ENCODE measurements at places on chromosomes 4 and X.

GRCh38 chrX:14591976-14592375 lies 62.6 kb downstream of the GLRA2 start:
- DNase-seq: no peak

- DNase-seq: no peak
These were observed 14.1 kb upstream of the CXCL13 start for GRCh38 chr4:77591532-77591931.

GRCh38 chr4:169231647-169232262 lies 39.0 kb downstream of the SH3RF1 start:
- DNase-seq: no peak

- no peak for DNase-seq
These were observed 16.5 kb upstream of the PIM2 start for GRCh38 chrX:48935301-48935670.

DNA sequence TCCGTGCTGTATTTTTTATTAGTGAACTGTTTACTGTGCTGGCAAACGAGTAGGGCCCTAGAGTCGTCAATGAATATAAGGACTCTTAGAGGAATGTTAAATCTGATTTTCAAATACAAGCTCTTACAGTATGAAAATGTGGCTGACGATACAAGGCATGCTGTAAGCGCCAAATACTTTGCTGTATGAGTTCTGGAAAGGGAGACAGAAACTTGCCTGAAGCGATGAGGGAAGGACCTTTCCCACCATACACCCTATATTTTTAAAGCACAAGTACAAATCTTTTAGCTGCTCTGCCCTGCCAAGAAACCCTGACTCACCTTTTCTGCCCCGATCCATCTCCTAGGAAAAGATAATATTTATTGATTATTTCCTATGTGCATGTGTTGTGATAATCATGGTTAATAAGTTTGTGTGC lies 15.7 kb upstream of the RUFY3 start:
- no peak for DNase-seq

DNA sequence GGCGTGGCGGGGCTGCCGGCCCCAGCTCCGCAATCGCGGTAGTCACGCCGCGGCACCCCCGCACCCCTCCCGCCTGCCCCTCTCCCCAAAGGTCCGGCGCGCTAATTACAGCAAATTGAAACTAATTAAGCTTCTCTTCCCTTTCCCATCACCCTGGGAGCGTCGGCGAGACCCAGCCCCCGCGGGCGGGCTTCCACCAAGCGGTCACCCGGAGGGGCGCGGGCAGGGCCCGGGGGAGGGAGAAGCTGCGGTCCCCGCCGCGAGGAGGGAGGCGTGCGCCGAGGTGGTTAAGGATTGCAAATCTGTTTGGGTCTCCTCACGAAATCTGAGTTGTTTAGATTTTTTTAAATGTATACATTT lies 13.1 kb downstream of the ARX start:
- no peak for DNase-seq

DNA sequence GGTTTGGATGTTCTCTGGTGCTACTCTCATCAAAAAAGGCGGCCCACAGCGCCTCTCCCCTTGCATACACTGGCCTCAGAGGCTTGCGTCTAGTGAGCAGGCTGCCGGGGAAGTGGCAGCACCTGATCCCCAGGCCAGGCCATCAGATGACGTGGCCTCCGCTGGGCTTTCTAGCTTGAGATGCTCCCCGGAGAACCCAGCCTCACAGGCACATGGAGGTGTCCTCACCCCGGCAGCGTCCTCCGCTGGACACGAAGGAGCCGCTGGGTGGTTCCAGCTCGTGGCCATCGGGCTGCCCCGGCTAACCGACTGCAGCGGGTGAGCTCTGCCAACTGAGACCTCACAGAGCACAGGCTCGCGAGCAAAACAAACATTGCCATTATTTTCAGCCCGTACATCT lies 12.8 kb downstream of the IRAK1 start:
- no peak for DNase-seq

DNA sequence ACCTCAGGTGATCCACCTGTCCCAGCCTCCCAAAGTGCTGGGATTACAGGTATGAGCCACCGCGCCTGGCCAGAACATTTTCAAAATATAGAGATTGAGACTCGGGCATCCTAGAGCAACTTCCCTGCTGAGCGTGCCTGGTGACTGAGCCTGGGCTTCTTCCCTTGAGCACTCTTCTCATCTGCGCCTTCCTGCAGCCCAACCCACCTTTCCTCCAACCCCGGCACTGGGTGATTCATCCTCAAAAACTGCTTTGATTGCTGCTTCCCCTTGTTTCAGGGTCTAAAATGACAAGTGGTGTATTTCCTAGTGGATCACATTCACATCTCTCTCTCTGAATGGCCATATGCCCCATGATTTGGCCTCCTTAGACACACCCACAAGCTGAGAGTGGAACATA lies 37.8 kb downstream of the PHKA2 start:
- no peak for DNase-seq

DNA sequence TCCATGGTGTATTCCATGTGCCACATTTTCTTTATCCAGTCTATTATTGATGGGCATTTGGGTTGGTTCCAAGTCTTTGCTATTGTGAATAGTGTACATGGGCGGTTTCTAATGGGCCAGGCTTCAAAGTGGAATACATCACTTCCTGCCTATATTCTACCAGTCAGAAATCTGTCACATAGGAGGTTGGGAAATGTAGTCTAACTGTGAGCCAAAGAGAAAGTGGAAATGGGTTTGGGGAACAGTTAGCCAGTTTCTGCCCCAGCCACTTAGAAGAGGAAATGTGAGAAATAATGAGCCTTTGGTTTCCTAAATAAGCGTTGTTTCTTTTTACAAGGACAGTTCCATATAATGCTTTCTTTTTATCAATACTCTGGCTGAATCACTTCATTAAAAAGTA lies 85.1 kb upstream of the AP1S2 start:
- no peak for DNase-seq

- DNase-seq: no peak
These were observed 23.5 kb upstream of the TMEM165 start for GRCh38 chr4:55372259-55372658.

GRCh38 chr4:153347117-153347516 lies 2.6 kb downstream of the MND1 start:
- DNase-seq: no peak

GRCh38 chr4:189974056-189974455 lies 33.4 kb downstream of the FRG1 start:
- no peak for DNase-seq

GRCh38 chrX:136325377-136325776 lies 24.6 kb downstream of the ADGRG4 start:
- DNase-seq: no peak

DNA sequence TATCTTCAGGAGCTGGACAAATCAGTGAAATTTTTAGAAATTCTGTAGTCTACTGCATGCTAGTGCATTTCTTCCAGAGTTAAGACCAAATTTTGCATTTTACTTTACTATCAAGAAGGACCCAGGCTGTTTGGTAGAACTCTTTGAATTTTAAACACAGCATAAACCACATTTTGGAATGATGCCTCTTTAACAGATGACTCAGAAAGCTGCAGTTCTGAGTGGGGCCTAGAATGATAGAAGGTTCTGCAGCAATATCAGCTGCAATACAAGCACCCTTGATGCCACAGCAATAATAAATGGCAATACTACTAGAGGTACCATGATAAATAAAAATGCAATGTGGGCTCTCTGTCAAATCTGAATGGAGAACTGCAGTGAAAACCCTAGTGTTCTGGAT lies 198.7 kb downstream of the TMA16 start:
- no peak for DNase-seq

DNA sequence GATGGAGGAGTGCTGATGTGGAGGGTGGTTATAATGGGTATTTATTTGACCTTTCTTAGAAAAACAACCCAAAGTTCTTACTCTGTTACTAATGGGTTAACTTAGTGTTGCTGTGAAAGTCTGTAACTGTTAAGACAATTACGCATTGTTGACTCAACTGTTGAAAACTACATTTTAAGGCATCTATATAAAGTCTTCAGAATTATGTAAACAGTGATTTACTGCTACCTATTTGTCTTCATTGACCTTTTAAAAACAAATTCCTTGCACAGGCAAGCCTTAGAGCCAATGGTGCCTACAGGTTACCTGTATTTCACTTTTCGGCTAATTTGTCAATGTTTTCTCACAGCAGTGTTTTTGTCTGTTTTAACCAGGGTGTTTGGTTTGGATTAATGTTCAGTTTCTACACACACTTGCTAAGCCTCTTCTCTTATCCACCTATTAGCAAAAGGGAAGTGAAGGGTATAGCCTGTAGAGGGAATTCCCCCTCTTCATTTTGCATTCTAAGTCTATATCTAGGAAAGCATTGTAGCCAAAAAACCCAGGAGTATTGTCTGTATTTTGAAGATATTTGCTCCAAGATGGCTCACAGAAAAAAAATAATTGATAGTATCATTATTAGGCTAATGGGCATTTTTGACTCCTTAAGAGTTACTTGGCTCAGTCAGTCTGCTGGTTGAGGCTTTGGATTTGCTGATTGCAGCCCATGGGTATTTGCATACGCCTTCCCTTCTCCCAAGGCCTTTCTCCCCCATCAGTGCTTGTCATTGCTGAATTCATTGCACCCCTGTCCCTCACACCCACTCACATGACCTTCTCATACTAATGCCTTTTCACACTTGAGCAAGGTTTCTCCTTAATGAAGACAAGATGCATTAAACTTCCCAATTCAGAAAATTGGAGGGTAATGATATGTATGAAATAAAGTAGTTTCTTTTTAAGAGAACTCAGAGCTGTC lies 30.5 kb downstream of the AFF1 start:
- DNase-seq: no peak

GRCh38 chr4:36237366-36238313 lies 6.7 kb downstream of the ARAP2 start:
- no peak for DNase-seq

GRCh38 chr4:145178740-145179280 lies 1.6 kb downstream of the OTUD4 start:
- DNase-seq: no peak

- DNase-seq: no peak
These were observed 11.1 kb downstream of the NDNF start for GRCh38 chr4:121061215-121061614.

GRCh38 chr4:76748649-76749048 lies 149.3 kb downstream of the SOWAHB start:
- DNase-seq: no peak

DNA sequence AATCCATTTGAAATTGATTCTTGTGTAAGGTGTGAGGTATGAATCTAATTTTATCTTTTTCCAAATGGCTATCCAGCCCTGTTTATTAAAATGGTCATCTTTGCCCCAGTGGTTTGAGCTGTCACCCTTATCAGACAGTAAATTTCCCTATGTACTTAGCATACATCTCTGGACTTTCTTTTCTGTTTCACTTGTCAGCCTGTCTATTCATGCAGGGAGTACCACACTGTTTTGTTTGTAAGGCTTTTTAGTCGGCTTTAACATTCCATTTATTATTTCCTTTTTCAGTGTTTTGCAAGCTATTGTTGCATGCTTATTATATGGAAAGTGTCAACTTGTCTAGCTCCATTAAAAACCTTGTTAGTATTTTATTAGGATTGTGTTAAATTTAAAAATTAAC lies 155.8 kb downstream of the STAG2 start:
- no peak for DNase-seq

DNA sequence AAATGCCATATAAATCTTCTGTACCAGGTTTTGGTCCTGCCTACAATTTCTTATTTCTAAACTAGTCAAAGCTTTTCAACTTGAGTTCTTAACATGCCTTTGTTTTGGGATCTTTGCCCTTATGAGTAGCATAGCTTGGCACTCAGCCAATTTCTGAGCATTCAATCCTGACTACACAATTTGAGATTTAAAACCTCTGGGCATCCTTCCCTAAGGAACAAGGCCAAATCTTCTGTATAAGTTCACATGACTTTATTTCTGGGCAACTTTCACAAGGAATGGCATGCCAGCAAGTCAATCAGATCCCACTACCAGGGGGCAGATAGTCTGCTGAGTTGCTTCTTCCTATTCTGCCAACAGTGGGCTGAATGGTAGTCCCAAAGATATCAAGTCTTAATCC lies 254.2 kb downstream of the ADAMTS3 start:
- no peak for DNase-seq

DNA sequence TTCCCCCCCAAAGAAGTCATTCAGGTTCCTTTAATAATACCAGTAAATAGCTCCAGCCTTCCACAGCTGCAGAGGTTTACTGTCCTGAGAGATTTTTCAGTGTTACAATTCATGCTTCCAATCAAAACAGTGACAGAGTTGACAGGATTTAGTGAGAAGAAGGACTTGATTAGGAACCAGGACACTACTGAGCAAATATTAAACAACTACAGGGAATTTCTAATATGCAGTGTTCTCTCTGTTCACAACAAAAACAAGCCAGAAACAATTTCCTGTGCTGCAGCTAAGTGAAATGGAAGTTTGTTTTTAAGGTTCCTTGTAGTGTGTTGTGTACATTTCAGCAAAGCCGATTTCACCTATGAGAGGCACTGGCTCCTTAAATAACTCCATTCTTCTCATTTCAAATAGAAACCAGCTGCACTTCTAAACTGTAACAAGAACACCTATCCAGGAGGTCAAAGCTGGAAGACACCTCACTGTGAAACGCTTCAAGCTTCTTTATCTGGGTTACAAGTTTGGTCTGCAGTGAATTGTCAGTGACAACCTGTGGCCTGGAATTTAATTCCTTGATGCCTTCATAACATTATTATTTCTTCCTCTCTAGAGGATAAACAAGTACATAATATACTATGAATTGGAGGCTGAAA lies 149.3 kb downstream of the RASL11B start:
- DNase-seq: no peak

- DNase-seq: no peak
These were observed 1.6 kb downstream of the RCHY1 start for GRCh38 chr4:75512386-75513211.

GRCh38 chrX:18565727-18566126 lies 106.2 kb downstream of the RS1 start:
- DNase-seq: no peak

DNA sequence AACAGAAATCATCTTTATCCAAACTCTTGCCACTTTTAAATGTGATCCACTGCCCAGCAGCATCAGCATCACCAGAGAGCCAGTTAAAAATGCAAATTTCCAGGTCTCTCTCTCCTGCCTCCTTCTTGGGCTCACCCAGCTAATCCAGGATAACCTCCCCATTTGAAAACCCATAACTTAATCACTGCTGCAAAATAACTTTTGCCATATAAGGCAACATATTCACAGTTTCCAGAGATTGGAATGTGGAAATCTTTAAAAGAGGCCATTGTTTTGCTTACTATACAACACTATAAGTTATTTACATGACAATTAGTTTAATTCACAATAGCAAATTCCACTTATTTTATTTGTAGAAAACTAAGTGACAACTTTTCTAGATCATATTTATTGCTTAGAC lies 4.8 kb upstream of the EXOSC9 start:
- DNase-seq: no peak

DNA sequence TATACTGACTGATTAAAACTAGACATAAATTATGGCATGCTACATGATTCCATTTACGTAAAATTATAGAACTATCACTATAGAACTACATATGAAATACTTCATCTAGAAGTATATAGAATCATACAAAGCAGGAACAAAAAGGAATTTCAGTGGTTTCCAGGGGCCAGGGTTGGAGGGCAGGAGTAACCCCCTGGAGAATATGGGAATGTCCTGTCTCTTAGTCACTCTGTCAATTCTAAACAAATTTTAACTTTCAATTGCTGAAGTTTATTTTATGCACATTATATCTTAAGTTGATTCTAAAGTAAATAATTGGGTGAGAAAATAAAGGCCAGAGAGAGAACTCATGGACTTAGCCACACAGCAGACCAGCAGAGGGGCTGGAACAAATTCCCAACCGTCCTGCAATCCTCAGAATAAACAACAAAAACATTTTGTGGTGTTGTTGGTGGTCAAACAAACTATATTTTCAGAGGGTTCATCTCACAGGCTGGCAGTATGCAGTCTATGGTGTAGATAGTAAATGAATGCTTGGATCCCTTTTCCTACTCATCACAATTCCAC lies 476.9 kb upstream of the SLIT2 start:
- no peak for DNase-seq

Data from putamen (tissue), 1 donor.